ENCODE measurements at places on chromosomes 6 and 20.

GRCh38 chr6:43773980-43774775 is 4.2 kb downstream of the VEGFA start:
- no peak for DNase-seq

DNA sequence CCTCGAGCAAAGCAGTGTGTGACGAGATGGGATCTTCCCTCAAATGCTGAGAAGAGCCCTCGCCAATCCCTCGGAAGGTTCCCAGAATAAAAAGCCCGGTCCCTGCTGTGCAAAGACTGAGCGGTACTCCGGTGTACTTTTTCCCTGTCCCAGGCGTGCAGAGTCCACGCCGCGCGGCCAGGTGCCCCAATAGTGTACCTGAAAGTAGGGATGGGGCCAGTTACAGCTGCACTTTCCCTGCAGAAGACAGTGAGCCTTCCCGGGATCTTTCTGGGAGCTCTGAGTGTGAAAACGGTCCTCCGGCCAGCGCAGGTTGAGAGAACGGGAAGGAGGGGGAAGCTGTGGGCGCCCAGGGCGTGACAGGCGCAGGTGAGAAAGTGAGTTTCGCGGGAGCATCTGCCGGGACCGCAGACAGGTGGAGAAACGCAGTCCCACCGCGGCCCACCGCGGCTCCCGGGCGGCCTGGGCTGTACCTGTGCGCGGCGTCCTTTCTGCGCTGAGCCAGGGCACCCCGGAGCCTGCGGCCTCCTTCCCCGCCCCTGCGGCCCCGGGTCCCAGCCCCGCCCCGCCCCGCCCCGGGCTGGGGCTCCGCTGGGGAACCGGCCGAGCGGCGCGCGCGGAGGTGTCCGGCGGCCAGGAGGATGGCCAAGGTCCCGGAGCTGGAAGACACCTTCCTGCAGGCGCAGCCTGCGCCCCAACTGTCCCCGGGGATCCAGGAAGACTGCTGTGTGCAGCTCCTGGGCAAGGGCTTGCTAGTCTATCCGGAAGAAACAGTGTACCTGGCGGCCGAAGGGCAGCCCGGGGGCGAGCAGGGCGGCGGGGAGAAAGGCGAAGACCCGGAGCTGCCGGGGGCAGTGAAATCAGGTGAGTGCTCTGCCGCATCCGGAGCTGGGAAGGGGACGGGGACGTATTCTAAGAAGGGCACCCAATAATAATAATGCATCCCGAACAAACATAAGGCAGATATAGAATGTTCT is at the start of gene RFX6:
TSS of gene RFX6 (plus strand) at position 608 of the 977 bp plus-strand sequence. CDS start at position 642, 34 bp downstream.
- no peak for DNase-seq

GRCh38 chr6:152184917-152185574 is 377.6 kb downstream of the ESR1 start:
- DNase-seq, result peak; percentile 86

DNA sequence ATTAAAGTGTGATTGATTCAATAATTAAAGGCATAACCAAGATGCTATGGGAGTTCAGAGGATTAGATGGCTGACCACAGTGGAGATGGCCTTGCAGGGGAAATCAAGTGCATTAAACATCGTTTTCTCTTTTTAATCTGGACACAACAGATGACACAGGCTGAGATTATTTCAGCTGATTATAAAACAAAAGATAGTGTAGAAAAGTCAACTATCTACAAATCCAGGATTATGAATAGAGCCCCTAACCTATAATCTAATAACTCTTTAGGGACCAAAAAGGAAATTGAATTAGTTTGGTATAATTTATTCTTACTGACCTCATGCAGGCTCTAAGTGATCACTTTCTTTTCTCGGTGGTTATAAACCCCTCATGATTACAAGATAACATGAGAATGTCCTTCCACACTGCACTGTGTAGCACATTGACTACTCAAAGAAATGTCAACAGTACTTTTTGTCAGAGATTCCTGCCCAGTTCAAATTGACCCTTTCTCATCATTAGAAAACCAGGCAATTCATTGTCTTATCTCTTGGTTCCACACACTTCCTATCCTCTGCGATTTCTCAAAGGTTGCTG is 122.1 kb downstream of the PKHD1 start:
- DNase-seq, result no peak
